ENCODE measurements at places on chromosomes 2 and 18.

DNA sequence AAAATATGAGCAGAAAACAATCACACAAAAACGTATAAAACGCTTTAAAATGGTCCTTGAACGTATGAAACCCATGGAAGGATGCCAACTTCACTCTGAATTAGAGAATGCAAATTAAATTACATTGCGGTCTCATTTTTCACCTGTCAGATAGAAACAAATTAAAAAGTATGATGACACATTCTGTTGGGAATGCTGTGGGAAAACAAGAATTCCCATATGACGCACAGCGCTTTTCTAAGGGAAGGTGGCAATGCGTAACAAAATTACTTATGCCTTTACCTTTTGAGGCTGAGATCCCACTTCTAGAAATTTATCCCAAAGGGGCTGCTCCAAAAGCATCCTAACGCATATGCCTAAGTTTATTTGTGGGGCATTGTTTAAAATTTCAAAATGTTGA is 3.8 kb upstream of the RPS7 start:
- no peak for DNase-seq

DNA sequence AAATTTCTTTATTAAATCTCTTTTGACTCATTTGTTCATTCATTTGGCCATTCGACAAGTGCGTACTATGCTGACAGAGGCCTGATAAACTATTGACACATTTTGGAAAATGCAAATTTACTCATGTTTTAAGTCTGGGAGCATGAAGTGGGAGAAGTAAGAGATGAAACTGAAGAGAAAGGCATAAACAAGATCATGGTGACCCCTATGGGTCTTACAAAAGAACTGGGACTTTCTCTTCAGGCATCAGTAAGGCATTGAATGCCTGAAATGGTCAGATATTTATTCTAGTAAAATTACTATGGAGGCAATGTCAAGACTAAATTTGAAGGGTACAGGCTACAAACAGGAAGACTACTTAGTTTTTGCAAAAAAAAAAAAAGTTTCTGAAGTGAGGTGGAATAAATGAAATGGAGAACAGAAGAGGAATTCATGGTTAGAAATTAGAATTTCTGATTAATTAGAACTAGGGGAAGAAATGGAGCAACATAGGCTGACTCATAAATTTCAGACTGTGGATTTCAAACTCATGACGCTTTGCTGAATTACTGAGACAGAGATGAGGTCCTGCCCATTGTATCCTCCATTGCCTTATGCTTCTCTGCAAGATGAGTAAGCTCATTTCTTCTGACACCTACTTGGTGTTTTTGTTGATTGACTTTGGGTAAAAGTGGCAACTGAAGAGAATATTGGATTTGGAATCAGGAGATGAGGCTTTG is 32.7 kb downstream of the VSNL1 start:
- no peak for DNase-seq

DNA sequence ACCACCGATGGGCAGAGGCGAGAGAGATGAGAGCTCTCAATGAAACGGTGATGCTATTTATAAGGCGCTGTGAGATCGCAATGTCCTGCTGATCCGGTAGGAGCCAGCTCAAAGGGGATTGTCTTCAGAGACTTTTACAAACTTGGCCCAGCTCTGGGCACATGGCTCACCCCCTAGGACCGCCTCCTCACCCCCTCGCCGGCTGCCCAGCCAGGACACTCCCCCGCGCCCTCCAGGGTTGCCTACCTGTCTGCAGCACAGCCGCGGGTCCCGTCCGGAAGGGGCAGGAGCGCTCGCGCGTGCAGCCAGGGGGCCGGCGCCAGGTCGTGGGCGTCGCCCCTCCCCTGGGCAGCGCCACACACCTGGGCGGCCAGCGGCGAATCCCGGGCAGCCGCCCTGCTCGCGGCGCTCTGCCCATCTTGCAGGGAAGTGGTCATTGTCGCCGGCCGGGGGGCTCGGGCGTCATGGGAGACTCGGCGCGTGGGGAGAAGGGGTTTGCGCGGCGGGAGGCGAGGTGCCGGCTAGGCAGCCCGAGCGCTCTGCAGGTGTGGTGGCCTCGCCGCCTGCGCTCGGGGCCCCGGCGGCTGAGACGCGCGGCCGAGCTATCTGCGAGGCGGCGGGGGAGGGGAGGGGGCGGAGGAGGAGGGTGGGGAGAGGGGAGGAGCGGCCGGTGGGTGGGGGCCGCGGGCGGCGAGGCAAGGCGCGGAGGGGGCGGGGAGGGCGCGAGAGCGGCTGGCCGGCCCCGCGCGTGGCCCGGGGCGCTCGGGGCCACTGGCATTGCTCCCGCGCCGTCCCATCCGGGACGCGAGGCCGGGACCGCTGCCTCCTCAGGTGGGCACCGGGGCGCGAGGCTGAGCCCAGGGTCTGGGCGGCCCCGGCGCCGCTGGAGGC is at the start of gene GRB14:
Gene GRB14 (minus strand): TSS at position 610 of the 891 bp plus-strand sequence. CDS start 173 bp downstream, at position 437.
- no peak for DNase-seq

DNA sequence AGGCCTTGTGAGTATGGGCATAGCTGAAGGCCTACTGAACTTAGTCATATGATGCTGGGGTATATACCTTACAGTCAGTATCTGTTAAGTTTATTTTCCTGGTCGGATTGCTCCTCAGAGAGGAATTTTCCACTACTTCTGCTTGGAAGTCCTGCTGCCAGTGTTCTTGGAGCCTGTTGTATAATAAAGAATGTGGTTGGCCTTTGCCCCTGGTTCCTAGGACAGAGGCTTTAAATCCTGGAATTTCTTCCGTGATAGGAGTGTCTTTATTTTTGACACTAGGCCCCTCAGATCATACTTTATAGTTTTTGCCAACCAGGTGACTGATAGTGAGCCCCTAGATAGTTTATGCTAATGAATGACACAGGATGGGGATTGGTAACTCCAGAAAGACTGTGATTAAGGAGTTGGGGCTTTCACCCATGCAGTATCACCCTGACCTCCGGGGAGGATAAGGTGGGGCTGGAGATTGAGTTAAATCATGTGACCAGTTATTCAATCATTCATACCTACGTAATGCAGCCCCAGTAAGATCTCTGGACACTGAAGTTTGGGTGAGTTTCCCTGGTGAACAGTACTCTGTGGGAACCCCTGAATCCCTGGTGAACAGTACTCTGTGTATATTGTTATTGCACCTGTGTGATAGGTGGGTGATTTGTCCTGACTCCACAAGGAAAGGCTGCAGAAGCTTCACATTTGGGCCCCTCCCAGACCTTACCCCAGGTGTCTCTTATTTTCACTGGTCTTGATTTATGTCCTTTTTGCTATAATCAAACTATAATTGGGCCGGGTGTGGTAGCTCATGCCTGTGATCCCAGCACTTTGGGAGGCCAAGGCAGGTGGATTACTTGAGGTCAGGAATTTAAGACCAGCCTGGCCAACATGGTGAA is 56.9 kb downstream of the COMMD1 start:
- no peak for DNase-seq

DNA sequence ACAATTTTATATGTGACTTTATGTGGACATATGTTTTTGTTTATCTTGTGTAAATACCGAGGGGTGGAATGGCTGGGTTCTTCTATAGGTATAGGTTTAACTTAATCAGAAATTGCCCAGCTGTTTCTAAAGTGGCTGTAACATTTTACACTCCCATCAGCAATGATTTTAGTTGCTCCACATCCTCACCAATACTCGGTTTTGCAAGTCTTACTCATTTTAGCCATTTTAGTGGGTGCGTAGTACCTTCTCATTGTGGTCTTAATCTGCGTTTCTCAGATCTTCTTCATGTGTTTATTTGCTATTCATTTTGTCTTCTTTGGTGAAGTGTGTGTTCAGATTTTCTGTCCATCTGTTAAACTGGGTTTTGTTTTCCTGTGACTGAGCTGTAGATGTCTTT is 95.4 kb upstream of the BCL2L11 start:
- DNase-seq = no peak

- DNase-seq = no peak
These were observed 139.4 kb upstream of the HAAO start for GRCh38 chr2:42931818-42932195.

Data from CD4-positive, alpha-beta T cell treated with Interleukin-4 for 1 hour (primary cell).